Osteocyte (in vitro differentiated cells): ENCODE measurements at places on chromosomes 5 and 9. TPM values are rescaled to one million over a fixed set of nuclear protein-coding genes. Genes with fewer than 3 reads are reported as not detected.

The GPR150 gene
- total RNA-seq, result 0.16 and 0.21 TPM in 2 replicates

GRCh38 chr5:65832603-65833228 lies 93.7 kb upstream of the ERBIN start:
- DNase-seq, result no peak

The PNPLA7 gene
- total RNA-seq, result 7.1 and 7.2 TPM in 2 replicates

The SLC46A2 gene
- total RNA-seq, result not detected in 2 replicates

DNA sequence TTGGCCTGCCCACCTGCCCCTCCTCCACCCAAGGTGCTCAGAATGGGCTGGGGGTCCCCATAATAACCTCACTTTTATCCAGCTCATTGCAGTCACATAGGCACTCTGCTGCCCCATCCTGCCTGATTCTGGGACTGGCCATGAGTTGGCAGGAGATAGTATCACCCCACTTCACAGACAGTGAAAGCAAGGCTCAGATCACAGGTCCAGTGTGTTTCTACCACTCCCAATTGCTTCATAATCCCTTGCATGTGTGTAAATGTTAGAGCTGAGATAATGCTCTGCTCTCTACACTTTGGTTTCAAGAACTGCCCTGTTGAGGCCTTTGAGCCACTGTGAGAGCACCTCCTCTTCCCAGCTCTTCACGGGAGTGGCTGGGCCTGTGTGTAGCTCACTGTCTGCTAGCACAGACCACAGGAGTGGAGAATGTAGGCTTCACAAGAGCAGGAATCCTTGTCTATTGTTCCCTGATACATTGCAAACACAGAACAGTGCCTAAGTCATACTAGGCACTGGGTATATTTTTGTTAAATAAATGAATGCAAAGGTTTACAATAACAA lies 8.4 kb downstream of the PCYOX1L start:
- DNase-seq, result no peak

DNA sequence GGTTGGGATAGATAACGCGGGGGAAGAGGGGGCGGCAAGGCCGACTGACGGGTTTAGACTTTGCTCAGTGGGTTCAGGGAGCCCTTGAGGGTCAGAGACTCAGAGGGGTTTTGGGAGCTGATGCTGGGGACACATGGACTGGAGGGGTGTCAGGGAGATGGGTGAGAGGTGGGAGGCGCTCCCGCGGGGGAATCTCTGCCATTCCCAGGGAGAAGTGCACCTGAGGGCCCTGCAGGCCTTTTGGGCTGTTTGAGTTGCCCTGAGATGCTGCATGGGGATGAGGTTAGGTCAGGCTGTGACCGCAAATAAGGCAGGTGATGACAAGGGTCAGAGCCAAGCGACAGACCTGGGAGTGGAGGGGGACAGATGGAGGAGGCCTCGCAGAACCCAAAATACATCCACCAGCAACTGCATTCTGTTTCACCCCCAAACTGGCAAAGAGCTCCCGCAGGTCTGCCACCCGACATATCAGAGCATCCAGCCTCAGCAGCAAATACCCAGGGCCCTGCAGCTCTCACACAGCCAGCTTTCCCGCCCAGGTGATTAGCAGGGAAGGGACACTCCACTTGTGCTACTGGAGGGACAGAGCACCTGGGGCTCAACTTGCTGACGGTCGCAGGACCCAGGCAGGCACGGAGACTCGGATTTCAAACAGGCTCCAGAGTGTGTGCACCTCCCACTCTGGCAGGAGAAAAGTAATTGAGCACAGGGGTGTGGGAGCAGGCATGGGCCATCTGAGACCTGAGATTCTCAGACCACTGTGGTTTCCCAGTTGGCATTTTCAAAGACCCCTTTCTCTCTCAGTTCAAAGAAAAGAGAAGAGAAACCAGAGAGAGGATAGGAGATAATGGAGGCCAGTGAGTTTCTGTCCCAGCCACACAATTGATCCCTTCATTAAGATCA lies 26.4 kb downstream of the TMOD1 start:
- DNase-seq, result no peak

DNA sequence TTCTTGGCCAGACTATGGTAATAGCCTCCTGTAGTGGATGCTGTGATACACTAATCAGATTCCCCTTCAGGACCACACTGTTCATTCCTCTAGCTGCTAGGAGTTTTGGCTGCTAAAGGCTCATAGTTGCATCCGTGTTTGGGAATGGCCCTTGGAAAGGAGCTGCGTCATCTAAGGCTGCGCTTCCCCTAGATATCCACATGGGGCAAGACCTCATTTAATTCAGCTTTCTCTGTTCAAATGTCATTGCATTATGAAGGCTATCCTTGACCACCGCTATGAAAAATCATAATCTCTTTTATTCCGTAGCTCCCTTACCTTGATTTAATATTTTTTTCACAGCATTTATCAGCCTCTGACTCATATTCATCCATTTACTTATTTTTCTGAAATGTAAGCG lies 258.3 kb upstream of the NR4A3 start:
- no peak for DNase-seq

- DNase-seq, result no peak
These were observed 116.4 kb downstream of the MYO10 start for GRCh38 chr5:16819522-16820167.

The IL6ST gene
- 197 and 211 TPM in 2 replicates for total RNA-seq
